ENCODE measurements at places on chromosomes 6 and 20. TPM values are rescaled to one million over a fixed set of nuclear protein-coding genes. Genes with fewer than 3 reads are reported as not detected.

The SLC26A8 gene
- polyA plus RNA-seq = 0.03 TPM

DNA sequence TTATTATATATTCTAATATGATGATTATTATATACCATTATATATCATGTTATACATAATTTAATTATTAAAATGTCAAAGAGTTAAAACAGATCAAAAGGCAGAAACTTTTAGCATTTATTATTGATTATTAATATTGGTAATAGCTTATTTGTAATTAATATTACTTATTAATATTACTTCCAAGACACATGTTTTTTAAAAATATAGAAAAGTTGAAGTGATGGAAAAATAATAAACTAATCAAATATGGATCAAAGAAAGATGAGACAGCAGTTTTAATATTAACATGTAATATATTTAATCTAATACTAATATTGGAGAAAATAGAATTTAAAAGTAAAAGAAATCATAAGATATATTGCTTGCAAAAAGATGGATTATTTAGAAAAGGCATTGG is 154.6 kb upstream of the TAB2 start:
- H3K4me1 ChIP-seq = no peaks in the 10 kb centered on the region
- no peak overlapping the region for H3K4me3 ChIP-seq
- DNase-seq = no peak

- no peak overlapping the region for H3K4me3 ChIP-seq
- no peak for DNase-seq
- no peaks in the 10 kb centered on the region for H3K27me3 ChIP-seq
- H3K4me1 ChIP-seq = no peaks in the 10 kb centered on the region
These were observed 47.2 kb downstream of the BACH2 start for GRCh38 chr6:90249458-90249857.

DNA sequence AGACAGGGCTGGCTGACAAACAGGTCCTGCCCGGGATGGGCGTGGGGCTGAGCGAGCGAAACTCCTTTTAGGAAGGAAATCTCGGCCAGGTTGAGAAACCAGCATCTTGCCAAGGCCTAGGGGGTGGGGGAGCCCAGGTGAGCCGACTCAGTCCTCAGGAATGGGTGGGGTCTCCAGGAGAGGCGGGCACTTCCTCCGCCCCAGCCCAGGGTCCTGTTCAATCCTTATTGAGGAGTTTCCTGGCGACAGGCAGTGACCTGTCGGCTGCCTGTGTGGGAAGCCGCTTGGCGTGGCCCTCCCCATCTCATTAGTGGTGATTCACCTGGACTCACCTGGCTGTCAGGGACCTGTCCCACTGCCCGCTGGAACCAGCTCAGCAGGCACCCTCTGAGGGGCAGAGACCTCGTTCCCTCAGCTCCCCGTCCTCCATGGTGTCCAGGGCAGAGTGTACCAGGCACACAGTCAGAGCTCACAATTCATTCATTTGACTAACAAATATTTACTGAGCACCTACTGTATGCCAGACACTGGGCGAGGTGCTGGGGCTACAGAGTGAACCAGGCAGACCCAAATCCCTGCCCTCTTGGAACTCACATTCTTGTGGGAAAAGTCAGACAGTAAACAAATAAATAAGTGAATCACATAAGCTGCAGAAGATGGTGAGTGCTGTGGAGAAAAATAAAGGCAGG is 51.1 kb downstream of the FGD2 start:
- no peaks in the 10 kb centered on the region for H3K27me3 ChIP-seq
- H3K36me3 ChIP-seq = no peaks in the 10 kb centered on the region
- H3K4me1 ChIP-seq = peaks cover 20% of the 10 kb centered on the region
- no peak for DNase-seq
- H3K27ac ChIP-seq = no peak overlapping the region
- H3K4me3 ChIP-seq = no peak overlapping the region

The OR2H1 gene
- polyA plus RNA-seq = not detected

DNA sequence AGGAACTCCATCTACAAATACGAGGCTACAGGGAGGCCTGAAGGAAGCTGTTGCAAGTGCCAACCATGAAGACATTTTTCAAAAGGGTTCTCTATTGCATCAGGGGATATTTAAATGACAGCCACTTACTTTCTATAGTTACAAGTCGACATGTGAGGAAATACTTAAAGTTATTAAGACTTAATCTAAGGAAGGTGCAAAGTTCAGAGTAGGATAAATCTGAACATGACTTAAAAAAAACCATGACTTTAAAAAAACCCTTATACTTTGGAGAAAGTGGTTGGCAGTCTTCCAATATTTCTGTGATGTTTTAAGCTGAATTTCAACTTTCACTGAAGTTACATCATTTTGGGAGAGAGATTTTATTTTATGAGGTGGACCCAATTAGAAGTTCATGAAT is 56.3 kb upstream of the EMILIN3 start:
- peaks cover 43% of the 10 kb centered on the region for H3K36me3 ChIP-seq
- no peak overlapping the region for H3K27ac ChIP-seq
- H3K27me3 ChIP-seq = no peaks in the 10 kb centered on the region
- no peak overlapping the region for H3K4me3 ChIP-seq

The SPEF1 gene
- polyA plus RNA-seq = not detected

DNA sequence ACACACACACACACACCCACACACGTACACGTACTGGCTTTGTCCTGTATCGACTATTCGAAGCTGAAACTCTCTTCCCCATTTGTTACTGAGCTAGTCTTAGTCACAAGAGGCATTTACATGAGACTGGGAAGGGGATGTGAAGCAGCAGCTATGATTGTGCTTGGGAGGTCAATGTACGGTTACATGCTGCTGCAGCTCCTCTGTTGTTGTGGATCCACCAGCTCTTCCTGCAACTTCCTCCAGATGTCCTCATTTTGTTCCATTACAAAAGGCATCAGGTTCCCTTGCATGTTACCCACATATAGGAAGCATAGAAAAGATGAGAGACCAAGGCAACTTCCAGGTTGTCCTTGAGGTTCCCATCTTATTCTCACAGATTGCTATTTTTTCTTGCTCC is 612.4 kb upstream of the IMPG1 start:
- no peak overlapping the region for H3K4me3 ChIP-seq
- DNase-seq = no peak
- no peak overlapping the region for H3K27ac ChIP-seq
- no peaks in the 10 kb centered on the region for H3K4me1 ChIP-seq

GRCh38 chr6:113909224-113909856 is 52.2 kb downstream of the MARCKS start:
- peaks cover 6% of the 10 kb centered on the region for H3K4me1 ChIP-seq
- no peak for DNase-seq

DNA sequence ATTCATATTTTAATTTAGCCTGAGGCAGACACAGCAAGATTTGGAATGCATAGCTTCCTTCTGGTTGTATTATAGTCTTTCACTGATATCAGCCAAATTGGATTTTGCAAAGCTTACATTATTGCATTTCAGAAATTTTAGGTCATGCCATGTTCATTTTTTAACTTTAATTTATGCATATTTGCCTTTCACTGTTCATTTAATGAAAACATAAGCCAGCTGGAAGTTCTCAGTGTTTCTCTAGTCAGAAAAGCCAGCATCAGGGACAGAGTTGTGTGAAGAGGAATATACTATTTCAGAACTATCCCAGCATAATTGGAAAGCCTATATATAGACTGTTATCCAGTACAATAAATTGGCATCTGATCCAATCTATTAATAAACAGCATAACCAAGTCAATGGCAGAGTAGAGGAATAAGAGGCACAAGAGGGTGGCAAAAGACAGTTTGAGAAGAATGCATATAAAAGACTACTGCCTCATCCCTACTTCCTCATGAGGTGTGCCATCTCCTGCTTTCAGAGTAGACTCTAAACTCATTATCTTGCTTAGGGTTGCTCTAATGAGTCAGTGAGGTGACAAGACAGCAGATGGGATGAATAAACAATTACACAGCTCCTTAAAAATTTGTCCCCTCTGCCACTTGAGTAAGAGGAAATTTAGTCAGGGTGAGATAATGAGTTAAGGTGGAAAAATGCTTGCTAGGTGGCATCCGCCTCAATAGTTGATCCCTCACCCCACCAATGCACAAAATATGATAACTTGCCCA is 159.8 kb upstream of the HCRTR2 start:
- no peaks in the 10 kb centered on the region for H3K4me1 ChIP-seq
- DNase-seq = no peak
- H3K27me3 ChIP-seq = no peaks in the 10 kb centered on the region
